SK-MEL-5 (cell line): ENCODE measurements at places on chromosomes 1 and 21.

DNA sequence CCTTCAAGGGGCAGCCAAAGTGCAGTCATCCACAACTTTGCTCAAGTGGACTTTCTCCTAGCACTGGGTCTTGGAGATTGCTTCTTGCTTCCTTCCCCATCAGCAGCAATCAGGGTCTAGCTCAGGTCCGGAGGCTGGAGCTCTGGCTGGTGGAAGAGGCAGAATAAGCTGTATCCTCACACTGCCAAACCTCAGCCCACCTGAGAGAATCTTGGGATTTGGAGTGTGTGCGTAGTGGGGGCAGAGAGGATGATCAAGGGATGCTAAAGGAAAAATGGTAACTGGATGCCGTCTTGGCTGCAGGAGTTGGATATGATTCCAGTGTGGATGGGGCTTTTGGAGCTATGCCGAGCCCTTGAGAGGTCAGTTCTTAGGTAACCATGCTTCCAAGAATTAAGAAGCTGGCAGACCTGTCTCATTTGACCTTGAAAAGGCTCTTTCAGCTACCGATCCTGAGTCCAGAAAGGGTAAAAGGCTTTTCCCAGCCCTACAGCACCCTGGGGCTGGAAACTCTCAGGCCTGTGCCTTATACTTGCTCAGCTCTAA lies 4.5 kb upstream of the NFASC start:
- DNase-seq: no peak

GRCh38 chr21:41358193-41359166 lies 3.3 kb upstream of the MX2 start:
- no peak for DNase-seq

DNA sequence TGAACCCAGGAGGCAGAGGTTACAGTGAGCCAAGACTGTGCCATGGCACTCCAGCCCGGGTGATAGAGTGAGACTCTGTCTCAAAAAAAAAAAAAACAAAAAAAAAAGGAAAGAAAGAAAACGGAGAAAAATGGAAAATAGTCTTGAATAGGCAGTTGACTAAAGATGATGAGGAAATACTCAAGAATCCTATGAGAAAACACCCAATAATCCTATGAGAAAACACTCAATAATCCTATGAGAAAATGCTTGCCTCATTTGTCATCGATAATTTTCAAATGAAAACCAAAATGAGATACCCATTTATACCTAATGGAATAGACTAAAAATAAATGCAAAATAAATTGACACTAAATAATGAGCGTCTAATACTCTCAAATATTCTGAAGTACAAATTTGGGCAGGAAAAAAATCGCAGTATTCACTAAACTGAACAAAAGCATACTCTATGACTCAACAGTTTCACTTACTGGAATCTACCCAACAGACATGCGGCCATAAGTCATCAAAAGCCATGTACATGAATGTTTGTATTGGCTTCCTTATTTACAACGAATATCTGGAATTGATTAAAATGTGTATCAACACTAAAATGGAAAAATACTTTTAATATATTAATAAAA lies 733.9 kb upstream of the CHRM3 start:
- peak; percentile 14 for DNase-seq

GRCh38 chr1:244835276-244836134 lies at the start of gene COX20:
TSS of gene COX20 (plus strand) at chr1:244835658. CDS start at chr1:244835715, 57 bp downstream.
- DNase-seq: peak; percentile 89

- DNase-seq: peak; percentile 56
These were observed 1.3 kb downstream of the NTNG1 start for GRCh38 chr1:107142140-107142542.

GRCh38 chr1:29202053-29202452 lies 20.4 kb upstream of the SRSF4 start:
- DNase-seq: no peak

DNA sequence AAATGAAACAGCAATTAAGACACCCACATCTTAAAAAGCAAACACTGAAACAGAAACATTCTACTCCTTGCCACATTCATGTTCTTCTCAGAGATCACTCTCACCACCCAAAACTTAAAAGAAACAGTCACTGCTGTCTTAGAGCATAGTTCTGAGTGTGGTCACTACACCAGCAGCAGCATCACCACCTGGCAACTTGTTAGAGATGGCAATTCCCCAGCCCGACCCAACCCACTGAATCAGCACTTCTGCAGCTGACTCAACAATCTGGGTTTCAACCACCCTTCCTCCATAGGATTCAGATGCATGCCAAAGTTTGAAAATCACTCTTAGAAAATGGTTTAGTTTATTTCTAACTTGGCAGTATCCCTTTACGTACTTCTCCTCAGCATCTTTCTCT lies 126.1 kb downstream of the CDC42BPA start:
- no peak for DNase-seq

DNA sequence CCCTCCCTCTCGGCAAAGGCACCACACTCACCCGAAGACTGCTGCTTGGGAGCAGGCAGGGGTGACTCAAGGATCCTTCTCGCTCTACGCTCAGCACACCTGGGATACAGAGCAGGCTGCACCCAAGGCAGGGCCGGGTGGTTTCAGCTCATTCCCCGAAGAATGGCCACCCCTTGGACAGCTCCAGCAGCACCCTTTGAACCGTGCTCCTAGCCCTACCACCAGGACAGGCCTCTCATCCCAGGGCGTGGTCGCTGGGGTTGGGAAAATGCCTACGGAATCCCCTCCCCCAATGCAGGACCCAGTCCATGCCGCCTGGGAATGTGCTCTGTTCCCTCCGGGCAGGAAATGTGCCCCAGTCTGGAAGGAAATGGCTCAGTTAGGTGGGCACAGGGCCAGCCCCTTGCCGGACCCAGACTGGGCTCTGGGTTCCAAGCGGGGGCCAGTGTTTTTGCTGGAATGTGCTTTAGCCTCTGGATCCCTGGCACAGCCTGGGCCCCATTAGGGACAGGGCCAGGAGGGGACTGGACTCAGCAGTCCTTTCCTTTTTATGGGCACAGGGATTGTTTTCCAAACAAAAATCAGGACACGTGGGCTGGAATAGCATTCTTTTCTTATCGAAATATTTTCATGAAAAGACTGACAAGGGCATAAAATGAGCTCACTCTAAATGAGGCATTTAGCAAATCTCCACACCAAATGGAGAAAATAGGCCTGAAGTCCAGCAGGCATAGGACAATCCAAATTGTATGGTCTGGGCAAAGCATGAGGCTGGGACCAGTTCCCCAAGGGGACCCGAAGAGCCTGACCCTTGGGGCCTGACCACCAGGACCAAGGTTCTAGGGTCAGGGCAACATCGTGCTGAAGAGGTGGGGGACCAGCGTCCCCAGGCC lies 7.3 kb downstream of the TMEM82 start:
- DNase-seq: no peak

DNA sequence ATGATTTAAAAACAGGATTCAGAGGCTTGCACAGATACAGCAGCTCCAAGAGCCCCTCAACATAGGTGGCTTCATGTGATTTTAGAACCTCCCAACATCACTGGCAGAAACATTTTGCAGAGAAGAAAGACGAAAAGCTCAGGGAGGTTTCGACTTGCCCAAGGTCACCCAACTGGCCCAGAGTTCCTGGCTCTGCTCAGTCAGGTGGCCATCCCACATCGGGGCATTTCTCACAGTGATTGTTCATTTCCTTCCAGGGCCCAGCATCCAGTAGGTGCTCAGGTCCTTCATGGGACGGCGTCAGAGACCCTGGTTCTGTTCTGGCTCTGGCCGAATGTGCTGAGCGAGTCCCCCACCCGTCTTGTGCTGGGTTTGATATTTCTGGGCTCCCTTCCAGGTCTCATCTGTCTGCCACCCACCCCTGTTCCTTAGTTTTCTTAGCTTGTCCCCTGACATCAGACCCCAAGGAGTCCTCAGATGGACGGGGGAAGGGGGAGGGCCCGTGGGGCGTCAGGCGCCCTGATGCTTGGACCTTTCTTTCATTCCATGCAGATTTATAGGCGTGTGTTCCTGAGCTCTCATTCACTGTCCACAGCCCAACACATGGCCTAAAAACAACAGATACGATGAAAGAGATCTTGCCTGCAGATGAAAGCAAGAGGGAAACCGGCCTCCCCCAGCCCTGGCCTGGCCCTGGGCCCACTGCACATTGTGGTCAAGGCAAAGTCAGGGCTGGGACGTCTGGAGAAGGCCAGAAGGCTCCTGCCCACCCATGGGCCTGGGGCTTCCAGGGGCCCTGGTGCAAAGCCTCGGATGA lies 123.1 kb upstream of the ZBTB40 start:
- no peak for DNase-seq

DNA sequence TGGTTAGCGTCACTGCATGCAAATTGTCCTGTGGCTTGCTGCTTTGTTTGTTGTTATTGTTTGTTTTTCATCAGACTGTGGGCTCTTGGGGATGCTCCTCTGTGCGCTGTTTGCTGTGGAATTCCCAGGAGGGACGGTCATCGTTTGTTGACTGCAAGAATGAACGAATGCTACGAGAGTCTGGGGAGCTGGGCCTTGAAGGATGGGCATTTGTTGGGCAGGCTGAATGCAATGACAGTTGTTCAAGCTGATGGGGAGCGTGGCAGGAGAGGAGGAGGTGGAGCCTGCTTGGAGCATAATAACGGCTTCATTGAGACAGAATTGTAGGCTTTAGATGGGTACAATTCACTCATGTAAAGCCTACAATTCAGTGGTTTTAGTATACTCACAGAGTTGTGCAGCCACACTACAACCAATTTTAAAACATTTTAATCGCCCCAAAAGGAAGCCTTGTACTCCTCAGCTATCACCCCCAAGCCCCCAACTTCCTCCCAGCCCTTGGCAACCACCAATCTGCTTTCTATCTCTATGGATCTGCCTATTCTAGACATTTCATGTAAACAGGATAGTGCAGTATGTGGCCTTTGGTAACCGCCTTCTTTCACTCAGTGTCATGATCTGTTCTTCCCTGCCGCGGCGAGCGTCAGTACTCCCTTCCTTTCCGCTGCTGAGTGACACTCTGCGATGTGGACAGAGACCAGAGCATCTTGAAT lies 190.2 kb downstream of the CAMTA1 start:
- no peak for DNase-seq

DNA sequence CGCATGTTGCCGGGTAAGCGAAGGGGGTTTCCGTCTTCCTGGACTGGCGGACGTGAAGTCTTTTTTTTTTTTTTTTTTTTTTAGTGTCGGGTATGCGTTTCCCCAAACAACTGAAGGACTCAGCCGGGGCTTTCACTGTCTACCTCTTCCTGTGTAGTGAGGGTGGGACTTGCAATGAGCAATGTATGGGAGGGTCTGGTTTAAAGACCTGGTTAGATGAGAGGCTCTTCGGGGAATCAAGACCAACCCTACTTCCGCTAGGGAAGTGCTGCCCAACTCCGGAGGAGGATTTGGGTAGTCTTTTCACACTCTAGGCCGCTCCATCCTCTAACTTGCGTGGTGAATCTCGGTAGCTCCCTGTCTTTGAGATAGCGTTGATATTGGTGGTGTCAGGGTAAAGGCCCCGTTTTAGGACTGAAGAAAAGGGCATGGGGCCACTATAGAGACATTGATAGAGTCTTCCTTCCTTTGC lies 754 bp downstream of the PRRC2C start:
- DNase-seq: peak; percentile 54

GRCh38 chr1:161843156-161843555 lies 77.0 kb downstream of the ATF6 start:
- DNase-seq: no peak

DNA sequence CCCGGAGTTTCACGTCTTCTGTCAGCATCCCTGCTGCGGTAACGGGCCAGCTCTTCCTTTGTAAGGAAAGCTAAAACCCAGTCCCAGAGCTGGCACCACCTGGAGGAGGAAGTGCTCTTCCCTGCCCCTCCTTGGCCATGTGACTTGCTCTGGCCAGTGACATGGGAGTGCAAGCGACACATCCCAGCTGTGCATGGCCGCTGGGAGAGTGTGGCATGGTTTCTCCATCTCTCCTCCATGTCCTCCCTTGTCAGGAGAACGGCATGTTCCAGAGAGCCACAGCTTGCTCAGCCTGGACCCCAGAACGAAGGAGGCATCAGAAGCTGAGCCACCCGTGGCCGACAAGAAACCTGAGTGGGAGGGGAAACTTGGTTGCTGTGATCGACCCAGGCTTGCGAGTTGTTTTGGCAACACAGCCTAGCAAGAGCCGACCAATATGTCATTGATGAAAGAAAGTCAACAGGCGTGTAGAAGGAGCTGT lies 2.7 kb upstream of the PRXL2B start:
- DNase-seq: no peak

GRCh38 chr21:32514275-32515055 lies 70.9 kb downstream of the TCP10L start:
- DNase-seq: no peak

DNA sequence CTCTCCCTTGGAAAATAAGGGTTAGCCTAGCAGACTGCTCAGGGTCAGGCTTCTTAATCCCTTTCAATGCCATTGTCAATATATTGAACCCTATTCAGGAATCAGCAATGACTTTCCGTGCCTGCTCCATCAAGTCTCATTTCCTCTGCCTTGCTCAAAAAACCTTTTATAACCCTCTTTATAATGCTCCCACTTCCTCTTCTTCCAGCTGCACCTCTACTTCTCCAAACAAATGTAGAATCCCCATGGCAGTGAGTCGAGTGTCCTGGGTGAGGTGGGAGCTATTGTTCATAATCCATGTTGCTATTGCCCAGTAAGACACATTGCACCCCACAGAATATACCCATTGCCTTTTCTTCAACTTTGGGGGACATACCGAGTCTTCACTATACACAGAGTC lies 58.6 kb downstream of the OLIG1 start:
- no peak for DNase-seq

DNA sequence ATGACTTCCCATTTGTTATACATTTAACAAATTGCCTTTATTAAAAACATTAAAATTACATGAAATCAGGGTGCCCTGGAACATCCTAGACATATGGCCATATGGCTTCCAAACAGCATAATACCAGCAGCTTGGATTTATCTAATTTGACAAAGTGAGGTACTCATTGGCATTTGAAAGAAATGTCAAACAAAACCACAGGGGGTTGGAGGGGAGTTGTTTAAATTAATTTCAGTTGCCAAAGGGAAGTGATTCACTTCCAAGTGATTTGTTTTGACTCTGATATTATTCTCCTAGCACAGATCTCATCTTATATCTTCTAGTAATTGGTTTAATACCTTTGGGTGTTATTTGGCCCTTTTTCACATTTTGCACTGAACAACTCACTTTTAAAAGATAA lies 24.5 kb upstream of the POU2F1 start:
- DNase-seq: peak; percentile 33

- peak; percentile 35 for DNase-seq
These were observed 75.7 kb upstream of the LAMC2 start for GRCh38 chr1:183110326-183110880.

- DNase-seq: peak; percentile 52
These were observed 6.2 kb upstream of the SPRR2F start for GRCh38 chr1:153119491-153119971.

DNA sequence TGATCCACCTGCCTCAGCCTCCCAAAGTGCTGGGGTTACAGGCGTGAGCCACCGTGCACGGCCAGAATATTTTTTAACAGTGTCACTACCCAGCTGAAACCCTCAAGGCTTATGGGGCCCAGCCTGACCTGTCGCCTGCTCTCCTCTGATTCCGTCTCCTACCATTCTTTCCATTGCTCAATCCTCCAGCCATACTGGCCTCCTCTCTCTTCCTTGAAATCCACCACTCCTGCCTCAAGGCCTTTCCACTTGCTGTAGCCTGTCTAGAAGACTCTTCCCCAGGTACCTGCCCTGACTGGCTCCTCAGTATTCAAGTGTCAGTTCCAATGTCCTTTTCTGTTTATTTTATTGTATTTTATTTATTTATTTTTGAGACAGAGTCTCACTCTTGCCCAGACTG lies 53.9 kb downstream of the YARS1 start:
- no peak for DNase-seq

- no peak for DNase-seq
These were observed 513.7 kb upstream of the PLXNA2 start for GRCh38 chr1:208757846-208758245.
